Inflammatory macrophage treated with lipopolysaccharide for 1 hour (primary cell): ENCODE measurements at places on chromosomes 12 and 14.

- DNase-seq = no peak
Measured at GRCh38 chr12:123056053-123056452, 75.6 kb downstream of the ARL6IP4 start.

- DNase-seq = peak; percentile 39
Measured at GRCh38 chr12:119649202-119649808, 18.6 kb upstream of the PRKAB1 start.

DNA sequence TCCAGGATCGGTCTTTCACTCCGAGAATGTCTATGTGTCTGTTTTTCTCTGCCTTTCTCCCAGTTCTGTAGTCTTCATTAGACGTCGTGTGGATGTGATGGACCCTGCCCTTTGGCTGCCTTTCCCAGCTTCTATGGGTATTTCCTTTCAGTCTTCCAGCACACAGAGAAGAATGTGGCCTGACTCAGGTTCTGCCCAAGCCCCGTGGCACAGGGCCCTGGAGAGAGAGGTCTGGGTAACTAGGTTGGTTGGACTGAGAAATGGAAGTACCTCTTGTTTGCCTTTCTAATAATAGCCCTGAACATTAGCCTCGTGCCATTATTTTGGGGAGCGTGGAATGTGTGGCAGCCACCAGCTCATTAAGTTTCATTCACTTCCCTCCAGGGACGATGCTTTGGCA is 3.8 kb downstream of the FOXJ2 start:
- no peak for DNase-seq

- no peak for DNase-seq
Measured at GRCh38 chr12:97397008-97397407, 65.6 kb upstream of the RMST start.

GRCh38 chr12:27619308-27619707 is 76.9 kb upstream of the REP15 start:
- DNase-seq = peak; percentile 82

- DNase-seq = no peak
Measured at GRCh38 chr14:55425091-55425490, 13.5 kb upstream of the ATG14 start.

GRCh38 chr14:96130854-96131253 is 73.8 kb upstream of the BDKRB2 start:
- no peak for DNase-seq

- no peak for DNase-seq
Measured at GRCh38 chr12:110744151-110744571, 1.5 kb upstream of the PPP1CC start.

GRCh38 chr14:76023757-76024156 is 38.2 kb downstream of the IFT43 start:
- DNase-seq = no peak

- no peak for DNase-seq
Measured at GRCh38 chr14:104112609-104113571, 25.5 kb upstream of the KIF26A start.

GRCh38 chr12:92561543-92561899 is 141.3 kb upstream of the PLEKHG7 start:
- no peak for DNase-seq

DNA sequence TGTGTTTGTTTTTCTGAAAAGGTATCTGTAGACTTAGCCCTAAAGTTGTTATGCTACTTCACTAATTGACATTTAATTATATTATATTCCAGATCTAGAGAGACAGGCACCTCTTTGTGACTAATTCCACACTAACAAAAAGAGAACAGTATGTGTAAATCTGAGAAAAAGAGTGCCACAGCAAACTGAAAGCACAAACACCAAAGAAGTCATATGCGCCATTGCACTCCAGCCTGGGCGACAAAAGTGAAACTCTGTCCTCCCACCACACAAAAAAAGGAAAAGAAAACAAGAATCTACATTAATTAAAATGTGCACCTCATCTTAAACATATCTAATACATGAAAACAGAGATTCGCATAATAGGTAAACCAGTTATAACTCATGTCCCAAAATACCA is 4.4 kb upstream of the CSRNP2 start:
- DNase-seq = no peak

DNA sequence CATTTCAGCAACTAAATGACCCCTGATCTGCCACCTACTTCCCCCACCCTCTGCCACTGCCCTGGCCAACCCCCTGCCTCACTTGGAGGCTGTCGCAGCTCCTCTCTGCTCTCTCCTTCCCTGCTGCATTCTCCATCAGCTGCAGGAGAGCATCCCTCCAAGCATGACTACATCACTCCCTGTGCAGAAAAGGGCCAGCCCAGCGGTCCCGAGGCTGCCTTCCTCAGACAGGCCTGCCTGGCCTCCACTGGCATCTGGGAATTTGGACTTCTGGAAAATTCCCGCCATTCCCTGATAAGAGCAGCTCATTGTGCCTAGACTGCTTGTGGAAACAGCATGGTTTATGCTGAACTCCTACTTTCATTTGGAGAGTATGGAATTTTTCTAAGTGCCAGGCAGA is 12.7 kb downstream of the HVCN1 start:
- DNase-seq = no peak

DNA sequence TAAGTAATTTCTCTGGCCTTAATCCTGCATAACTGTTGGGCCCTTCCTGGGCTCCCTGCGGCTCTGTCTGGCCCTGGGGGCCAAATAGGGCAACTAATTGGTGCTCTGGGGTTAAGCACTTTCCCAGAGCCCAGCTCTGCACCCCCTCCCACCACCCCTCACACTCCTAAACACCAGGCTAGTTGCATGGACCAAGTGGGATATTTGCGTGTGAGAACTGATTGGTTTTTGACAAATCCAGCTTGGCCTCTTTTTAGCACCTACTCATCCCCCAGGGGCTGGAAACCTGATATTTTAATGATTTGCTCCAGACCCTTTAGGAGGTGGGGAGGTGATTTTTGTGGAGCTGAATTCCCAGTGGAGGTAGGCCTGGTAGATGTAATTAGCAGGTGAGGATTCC is 91.9 kb downstream of the DICER1 start:
- DNase-seq = no peak

DNA sequence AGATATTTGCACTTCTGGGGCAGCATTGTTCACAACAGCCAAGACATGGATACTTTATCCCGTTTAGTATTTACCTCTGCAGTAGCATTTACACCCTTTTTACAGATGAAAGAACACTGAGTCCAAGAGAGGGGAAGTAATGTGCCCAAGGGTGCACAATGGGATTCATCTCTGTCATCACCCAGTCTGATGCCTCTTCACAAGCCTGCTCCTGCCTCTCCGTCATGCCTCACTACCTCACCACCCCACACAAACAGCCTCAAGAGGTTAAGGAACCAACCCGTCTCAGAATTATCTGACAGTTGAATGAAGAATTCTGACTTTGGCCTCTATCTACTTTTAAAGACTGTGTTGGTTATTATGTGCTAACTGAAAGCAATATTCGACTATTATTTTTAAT is 368.4 kb downstream of the ATP23 start:
- DNase-seq = no peak

- DNase-seq = no peak
Measured at GRCh38 chr14:92277031-92277430, 45.9 kb upstream of the SLC24A4 start.

GRCh38 chr12:3704512-3705353 is 48.2 kb downstream of the CRACR2A start:
- peak; percentile 19 for DNase-seq
